Mucosa of gallbladder (tissue), 1 donor: ENCODE measurements at places on chromosomes 4 and X.

GRCh38 chr4:113398441-113399143, 349.1 kb downstream of the ANK2 start:
- DNase-seq: no peak

- DNase-seq: no peak
These were observed 706.5 kb downstream of the CCSER1 start for GRCh38 chr4:90833706-90834105.

DNA sequence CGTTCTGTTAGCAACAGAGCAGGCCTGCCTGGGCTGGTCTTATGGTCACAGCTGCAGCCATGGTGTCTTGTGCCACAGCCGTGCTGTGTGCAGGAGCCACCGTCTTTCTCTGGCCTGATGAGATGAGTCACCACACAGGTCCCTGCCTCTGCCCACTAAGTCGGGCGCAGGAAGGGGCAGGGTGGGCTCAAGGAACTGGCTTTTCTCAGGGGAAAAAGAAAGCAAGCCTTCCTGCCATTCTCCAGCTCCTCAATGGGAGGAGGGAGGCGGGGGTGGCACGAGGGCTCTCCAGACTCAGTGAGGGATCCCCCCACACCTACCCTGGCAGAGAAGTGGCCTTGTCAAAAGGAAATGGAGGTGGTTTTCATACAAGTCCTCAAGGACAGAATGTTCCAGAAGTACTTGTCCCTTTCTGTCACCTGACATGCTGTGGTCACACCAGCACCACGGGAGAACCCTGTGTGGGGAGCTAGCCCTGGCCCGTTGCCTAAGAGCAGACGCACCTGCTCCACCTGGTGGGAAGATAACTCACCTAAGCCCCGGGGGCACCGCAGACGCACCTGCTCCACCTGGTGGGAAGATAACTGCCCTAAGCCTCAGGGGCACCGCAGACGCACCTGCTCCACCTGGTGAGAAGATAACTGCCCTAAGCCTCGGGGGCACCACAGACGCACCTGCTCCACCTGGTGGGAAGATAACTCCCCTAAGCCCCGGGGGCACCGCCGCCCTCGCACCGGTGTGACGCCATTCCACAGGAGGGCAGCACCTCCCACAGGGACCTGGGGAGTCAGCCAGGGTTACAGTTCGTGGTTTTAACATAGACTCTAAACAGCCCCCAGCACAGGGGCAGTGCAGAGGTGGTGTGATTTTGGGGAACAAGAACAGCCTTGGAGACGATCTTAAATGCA, 18.5 kb downstream of the UVSSA start:
- DNase-seq: no peak

DNA sequence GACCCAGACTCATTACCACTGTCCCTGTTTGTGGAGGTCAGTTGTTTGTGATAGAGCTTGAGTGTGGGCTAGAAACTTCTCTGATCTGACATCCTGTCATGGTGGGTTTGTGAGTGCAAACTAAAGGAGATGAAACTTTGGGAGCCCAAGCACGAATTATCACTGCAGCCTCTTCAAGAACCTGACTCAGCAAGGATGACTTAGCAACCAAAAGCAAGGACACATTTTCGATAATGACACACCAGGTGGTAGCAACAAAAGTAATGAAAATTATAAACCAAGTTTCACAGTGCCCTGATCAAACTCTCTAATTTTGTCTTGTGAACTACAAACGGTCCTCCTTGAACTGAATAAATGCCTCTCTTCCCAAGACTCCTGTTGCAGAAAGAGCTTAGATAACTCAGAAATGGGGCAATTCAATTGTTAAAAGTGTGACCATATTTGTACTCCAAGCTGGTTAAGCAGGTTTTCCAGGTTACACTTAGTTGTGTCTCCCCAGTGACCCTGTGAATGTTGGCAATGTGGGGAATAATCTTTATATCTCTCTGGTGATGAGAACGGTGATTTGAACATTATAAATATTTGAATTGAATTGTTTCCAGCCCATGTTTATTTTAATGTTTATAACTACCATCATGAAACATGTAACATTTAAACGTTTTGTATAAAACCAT, 52.6 kb upstream of the ATP8A1 start:
- no peak for DNase-seq
